Aorta (tissue), 5 donors: ENCODE measurements at places on chromosomes 11 and 22. TPM values are rescaled to one million over a fixed set of nuclear protein-coding genes. Genes with fewer than 3 reads are reported as not detected.

MPPED1 gene
- not detected for total RNA-seq

RBMXL2 gene
- total RNA-seq = not detected

TSGA10IP gene
- total RNA-seq = not detected

ALDH3B1 gene
- 10.9 TPM for total RNA-seq

OR51E2 gene
- 0.51 TPM for total RNA-seq

MMP8 gene
- 0.60 TPM for total RNA-seq

MB gene
- total RNA-seq = not detected

LGR4 gene
- total RNA-seq = 19.5 TPM

CLDN5 gene
- total RNA-seq = 43.7 TPM
